Stimulated activated CD4-positive, alpha-beta T cell treated with anti-CD3 and anti-CD28 coated beads, TNF-alpha, amount 100 ng/mL, for 48 hours (primary cell): ENCODE measurements at places on chromosomes 5 and 9.

GRCh38 chr5:122545986-122546385, 228.9 kb upstream of the SNX2 start:
- DNase-seq, result no peak

GRCh38 chr9:103867886-103868285, 226.2 kb upstream of the SMC2 start:
- DNase-seq, result no peak

- no peak for DNase-seq
Observed at GRCh38 chr9:69874301-69875060, 53.9 kb downstream of the CFAP95 start.

GRCh38 chr9:129617167-129617566, 3.7 kb downstream of the C9orf50 start:
- DNase-seq, result no peak

- no peak for DNase-seq
Observed at GRCh38 chr5:113083481-113083880, 106.9 kb downstream of the DCP2 start.
